ENCODE measurements at places on chromosomes 2 and 18. TPM values are rescaled to one million over a fixed set of nuclear protein-coding genes. Genes with fewer than 3 reads are reported as not detected.

DNA sequence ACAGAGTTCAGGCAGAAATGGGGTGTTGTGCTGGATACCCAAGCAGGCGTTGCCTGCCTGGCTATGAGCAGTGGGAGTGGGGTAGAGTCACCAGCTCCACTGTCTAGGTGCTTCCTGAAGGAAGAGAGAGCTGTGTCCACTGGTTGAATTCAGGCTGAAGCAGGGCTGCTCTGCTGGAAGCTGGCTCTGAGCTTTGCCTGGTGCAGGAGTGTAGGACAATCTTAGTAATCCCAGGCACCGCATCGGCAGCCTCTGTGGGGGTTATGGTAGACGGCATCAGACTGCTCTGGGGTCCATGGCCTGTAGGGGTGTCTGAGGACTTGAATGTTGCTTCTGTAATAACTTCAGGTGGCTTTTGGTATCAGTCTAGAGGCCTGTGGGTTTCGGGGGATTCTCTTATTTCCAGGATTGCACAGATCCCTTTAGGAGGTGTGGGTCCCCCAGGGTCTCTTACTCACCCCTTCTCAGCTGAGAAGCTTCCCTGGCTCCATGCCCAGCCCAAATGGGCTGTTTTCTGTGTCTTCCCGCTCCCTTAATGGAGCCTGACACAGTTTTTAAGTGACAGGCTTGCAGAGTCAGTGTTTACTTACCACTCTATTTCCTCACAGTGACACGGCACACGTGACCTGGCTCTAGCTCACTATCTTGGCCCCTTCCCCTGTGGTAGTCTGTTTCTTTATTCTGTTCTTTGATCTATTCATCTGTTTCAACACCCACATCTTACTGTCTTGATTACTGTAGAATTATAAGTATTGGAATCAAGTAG lies 644.3 kb downstream of the CBLN2 start:
- DNase-seq: no peak

REG3G gene
- not detected for total RNA-seq

DNA sequence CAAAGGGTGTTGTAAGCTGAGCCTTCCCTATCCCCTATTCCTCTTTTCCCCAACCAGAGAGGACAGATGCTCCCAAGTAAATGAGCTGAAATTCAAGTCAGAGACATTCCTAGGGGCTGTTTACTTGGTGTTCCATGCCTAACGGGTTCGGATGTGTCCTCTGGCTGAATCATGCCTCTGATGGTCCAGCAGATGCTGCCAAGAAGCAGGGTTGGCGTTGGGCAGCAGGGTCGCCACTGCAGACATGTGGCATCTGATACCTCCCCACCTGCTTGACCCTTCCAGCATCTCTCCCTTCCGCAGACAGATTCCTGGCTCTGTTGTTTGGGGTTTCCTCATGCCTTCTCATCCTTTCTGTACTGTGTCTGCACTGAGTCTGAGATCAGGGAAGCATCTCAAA lies 108.3 kb downstream of the HNRNPLL start:
- no peak for DNase-seq

DNA sequence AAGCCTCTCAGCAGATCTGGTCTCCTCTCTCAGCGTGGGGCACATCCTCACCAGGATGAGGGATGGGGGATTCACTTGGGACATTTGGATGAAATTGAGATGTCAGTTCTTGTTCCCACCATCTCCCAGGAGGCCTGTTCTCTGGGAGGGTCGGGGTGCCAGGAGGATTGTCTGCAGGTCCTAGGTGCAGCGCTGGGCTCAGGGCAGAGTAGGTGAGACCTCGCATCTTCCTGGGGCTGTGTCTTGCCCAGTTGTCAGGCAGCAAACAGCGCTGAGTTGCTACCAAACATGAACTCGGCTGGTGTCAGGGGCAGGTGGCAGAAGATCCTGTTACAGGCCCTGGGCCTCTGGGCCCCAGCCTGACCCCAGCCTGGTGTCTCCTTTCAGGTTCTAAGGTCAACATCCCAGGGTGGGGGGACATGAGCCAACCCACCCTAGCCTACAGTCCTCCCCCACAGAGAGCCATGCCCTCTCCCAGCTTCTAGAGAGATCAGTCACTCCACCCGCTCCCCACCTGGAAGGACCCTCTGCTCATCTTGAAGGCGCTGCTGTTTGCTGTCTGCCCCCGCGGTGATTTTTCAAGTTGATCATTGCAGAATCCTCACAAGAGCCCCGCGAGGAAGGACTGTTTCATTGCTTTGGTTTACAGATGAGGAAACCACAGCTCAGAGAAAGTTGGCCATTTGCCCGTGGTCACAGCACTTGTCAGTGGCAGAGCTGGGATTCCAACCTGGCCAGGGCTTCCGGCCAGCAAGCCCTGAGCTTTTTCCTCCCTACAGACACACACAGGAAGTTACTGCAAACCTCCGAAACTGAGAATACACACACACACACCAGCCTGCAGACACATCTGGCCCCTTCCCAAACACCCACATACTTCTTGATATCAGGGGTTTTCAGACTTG lies 83.9 kb downstream of the STPG4 start:
- DNase-seq: peak; percentile 61

DNA sequence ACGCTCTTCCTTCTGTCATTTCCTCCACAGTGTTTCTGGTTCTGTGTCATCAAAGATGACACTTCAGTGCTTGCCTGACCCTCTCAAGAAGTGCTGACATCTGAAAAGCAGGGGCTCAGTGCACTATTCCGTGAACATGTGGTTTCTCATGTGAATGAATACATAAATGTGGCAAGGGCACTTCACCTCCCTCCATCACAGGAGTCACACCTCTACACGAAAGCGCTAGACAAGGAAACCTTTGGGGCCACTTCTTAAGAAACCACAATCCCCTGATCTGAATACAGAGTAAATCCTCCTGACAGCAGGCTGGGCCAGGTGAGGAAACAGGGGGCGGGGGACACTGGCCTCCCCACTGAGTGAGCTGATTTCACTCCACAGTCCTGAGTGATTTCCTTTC lies 145.8 kb upstream of the ACAA2 start:
- DNase-seq: no peak

DNA sequence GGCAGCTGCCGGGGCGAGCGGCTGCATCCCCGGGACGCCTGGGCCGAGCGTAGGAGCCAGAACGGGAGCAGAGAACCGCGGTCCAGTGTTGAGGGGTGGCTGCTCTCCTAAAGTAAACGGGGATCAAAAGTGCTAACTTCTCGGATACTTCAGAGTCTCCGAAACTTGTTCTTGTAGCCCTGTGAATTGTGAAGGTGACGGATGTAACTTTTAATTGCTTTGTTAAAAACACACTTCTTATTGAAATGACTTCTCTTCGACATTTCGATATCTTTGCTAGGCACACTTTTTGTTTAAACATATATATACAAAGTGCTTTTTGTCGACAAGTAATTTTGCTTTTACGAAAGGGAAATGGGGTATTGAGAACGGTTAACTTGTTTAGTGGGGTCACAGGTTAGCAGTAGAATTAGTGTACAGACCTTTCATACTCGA lies 540 bp downstream of the ATP9B start:
- DNase-seq: no peak

TCF4 gene
- 353 TPM for total RNA-seq

DNA sequence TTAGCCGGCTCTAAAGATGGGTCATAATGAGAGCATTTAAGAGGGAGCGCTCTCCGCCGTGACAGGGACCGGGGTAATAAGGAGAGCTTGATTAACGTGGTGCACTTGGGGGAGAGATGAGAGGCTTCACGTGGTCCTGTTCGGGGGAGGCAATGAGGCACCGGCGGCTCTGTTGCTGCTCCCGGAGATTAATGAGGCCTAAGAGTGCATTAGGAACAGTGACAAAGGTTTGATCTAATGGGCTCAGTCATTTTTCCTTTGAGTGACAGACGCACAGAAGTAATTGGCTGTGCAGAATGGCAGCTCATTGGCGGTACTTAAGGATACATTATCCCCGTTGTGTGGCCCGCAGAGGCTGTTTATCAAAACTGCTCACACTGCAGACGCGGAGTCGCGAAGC lies 250.7 kb downstream of the GBX2 start:
- no peak for DNase-seq

COL6A3 gene
- total RNA-seq: 0.10 TPM

DNA sequence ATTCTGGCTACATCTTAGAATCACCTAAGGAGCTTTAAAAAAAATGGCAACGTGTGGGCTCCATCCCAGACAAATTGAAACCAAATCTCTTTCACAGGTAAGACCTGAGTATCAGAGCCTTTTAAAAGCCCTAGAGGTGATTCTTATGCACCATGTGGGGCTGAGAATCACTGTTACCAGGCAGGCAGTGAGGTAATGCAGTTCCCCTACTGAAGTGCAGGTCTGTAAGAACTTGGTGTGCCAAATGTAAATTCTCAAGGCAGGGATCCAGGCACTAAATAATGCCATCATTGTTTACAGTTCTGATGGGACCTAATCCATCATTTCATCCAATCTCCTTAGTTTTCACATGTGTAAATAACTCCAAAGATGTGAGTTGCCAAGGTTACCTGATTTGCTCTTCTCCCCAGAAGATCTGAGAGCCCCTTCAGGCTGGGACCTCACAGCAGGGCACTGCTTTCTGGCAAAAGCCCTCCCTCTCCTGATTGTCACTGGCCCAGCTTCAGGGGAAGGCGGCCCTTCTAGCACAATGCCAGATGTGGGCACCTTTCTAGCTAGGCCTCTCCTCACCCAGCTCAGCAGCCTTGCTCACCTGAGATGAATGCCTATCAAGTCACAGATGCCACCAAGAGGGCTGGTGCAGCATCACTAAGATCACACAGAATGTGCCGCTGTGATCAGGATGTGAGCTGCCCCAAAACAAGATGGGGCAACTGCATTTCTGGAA lies 73.6 kb upstream of the RGPD5 start:
- DNase-seq: no peak

RAMP1 gene
- 12.4 TPM for total RNA-seq

DNA sequence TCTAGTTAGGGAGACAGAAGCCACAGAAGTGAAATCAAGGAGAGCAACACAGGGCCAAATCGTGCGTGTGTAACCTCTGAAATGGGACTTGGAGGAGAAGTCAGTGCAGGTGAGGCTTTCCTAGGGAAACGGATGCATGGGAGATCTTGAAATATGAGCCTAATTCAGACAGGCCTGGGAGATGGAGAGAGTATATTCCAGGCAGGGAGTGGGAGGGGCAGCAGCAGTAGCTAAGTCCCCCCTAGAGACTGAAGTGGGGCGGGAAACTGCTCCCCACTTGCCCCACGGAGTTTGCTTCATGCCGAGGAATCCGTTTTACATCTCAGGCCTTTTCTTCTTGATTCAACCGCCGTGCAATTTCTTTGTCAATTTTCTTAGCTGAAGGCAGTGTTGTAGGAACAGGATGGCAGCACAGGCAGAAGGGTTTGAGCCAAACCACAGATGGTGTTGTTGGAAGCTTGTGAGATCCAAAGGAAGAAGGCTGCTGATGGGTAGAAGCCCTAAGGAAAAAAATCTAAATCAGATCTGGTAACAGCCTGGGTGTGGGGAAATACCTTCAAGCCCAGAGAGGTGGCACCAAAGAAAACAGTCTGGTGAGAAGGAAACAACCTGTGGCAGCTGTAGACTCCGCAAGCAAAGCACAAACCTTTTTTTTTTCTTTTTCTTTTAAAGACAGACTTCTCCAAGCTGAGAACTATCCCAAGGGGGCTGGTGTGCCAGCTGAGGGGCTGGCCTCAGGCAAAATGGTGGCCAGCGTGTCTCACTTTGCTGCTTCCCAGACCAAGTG lies 40.2 kb downstream of the EPAS1 start:
- DNase-seq: no peak

DNA sequence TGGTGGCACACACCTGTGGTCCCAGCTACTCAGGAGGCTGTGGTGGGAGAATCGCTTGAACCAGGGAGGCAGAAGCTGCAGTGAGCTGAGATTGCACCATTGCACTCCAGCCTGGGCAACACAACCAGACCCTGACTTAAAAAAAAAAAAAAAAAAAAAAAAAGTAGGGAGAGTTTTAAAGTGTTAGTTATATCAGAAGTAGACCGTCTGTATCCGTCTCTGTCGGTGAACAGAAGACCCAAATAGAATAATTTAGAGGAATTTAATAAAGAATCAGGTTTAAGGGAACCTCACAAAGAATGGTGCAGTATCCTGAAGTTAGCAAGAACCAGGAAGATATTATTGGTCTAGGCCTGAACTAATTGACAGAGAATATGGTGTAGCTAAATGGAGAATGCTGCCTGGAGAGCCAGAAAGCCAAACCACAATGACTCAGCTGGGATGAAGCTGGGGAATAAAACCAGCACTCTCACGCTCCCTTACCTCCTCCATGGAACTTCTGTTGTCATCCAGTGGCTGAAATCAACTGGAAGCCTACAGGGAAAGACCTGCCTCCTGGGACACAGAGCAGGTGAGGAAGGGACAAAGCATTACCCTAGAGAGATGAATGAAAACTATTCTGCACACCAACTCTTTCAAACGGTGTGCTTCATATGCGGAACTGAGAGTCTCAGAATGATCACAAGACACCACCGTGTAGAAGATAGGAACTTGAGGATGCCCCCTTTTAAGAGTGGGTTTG lies 39.1 kb upstream of the PLEKHM3 start:
- no peak for DNase-seq

DNA sequence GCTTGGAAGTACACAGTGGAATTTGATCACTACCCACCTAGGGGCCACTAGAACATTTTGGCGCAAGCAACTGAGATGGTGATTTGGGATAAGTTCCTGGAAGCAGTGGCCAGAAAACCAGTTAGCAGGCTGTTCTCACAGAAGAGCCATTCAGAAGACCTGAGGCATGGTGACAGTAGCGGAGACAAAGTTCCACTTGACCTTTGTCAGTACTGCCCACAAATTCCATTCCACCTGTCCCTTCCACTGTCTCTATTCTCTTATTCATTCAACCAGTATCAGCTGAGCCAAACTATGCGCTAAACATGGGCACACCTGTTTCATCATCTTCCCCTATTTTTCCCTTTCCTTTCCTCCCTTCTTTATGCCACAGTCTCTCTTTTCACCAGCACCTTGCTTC lies 59.2 kb upstream of the PPP1CB start:
- DNase-seq: no peak

TWSG1 gene
- 6.3 TPM for total RNA-seq

DNA sequence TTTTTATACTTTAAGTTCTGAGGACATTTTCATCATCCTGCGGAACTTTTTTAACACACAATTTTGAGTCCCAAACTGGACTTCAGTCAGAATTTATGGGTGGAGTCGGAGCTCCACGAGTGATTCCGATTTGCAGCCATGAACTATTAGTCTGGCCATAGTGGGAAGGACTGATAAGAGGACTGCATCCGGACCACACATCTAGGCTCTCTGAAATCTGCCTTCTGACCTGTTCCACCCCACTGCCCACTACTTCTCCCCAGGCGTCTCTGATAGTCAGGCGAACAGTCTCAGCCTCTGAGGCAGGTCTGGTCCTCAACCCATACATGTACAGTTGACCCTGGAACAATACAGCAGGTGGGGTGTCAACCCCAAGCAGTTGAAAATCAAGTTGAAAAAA lies 5.2 kb downstream of the MRPL35 start:
- no peak for DNase-seq

DNA sequence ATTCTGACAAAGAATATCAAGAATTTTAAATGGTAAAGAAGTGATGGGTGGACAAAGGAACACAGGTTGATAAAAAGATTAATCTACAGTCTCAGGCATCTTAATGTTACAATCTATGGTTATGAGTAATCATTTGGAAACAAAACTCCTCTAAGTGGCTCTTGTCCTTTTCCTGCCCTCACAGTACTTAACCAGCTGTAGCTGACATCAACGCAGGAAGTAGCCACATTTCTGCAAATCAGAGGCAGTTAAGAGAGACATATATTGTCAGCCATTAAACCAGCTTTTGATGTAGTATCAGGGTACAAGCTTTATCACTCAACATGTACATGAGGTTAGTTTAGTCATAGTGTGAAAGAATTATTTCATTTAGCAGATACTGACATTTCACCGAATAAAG lies 244.6 kb downstream of the NR4A2 start:
- DNase-seq: no peak
